ENCODE measurements at places on chromosomes 7 and 10. TPM values are rescaled to one million over a fixed set of nuclear protein-coding genes. Genes with fewer than 3 reads are reported as not detected.

- no peak for DNase-seq
These were observed 126.3 kb downstream of the CACNA2D1 start for GRCh38 chr7:82317257-82317721.

Gene GRM3
- total RNA-seq, result 1.5 TPM

DNA sequence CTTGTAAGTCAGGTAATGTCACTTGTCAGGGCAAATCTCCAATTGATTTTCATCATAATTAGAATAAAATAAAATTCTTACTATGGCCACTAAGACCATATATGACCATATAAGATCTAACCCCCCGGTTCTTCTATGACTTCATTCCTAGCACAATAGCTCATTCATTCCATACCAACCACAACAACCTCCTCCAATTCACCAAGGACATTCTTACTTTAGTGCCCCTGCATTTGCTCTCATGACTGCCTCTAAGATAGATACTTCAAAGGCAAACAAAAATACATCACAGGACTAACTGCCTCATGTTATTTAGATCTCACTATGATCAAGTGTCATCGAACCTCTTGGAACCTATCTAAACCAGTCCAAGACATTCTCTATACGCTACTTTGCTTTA, 90.8 kb downstream of the SNX13 start:
- no peak for DNase-seq

GRCh38 chr10:33966946-33967345, 632.5 kb upstream of the NRP1 start:
- DNase-seq, result no peak

Gene LAMB4
- not detected for total RNA-seq

Gene TMEM196
- 0.42 TPM for total RNA-seq

- DNase-seq, result no peak
These were observed 16.0 kb downstream of the FZD1 start for GRCh38 chr7:91280185-91280584.

Gene HOXA10
- not detected for total RNA-seq

Gene ELFN1
- total RNA-seq, result 4.4 TPM

Gene NPY4R
- not detected for total RNA-seq

DNA sequence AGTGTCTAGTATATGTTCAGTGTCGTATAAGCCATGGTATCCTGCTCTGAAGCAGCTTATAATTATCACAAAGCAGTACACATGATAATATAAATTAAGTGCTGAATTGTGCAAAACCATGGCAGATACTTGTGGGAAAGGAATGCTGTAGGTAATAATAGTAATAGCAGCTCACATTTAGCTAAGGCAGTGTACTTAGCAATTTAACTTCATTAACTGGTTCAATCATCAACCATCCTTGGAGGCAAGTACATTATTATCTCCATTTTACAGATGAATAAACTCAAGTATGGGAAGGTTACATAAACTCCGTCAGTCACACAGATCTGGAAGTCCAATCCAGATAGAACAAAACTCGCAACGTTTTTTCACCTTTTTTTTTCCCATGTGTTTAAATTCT, 21.6 kb upstream of the RNF148 start:
- DNase-seq, result no peak

DNA sequence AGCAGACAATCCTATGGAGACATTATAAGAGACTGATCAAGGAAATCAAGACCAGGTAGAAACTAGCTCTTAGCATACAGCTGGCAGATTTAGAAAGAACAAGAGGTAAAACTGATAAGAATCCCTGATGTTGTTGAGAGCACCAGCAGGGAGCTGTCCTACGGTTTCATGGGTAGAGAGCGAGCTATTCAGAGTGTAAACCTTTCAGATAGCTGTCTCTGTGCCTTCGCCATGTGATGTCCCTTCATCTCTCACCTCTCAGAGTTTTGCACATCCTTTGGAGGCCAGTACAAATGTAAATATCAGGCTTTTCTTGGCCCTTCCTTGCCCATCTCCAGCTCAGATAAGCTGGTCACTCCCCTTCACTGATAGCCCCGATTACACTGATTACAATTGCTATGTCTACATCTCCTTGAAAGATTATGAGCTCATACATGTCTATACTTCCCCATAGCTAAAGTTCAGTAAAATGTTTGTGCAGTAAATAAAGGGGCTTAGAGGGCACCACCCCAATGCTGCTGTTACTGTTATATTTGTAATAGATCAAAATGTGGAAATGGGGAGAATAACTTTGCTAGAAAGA, 21.9 kb downstream of the THSD7A start:
- no peak for DNase-seq

GRCh38 chr10:60032723-60033122, 126.4 kb upstream of the CCDC6 start:
- peak; percentile 25 for DNase-seq

Gene TMEM236
- total RNA-seq, result 0.04 TPM

GRCh38 chr10:5615316-5615715, 51.1 kb downstream of the ASB13 start:
- no peak for DNase-seq

DNA sequence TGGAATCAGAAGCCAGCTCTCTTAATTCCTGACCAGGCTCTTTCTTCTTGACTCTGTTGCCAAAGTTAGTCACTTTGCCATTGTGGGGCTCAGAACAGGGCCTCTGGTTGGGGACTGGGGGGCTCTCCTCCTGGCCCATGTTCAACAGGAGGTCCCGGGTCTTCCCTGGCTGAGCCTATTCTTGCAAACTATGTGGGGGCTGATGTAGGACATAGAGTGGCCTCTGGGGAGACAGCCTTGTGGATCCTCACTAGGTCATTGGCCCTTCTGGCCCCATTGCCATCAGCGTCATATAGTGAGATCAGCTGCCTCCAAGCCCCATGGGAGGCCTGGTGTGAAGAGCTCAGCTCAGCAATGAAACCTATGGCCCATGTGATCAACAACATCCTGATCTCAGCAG, 77.6 kb upstream of the LEP start:
- no peak for DNase-seq

GRCh38 chr10:121167534-121168243, 316.5 kb downstream of the WDR11 start:
- DNase-seq, result no peak

Gene CLIP2
- total RNA-seq, result 48.1 TPM

Gene BLVRA
- total RNA-seq, result 31.9 TPM

- no peak for DNase-seq
These were observed 307.9 kb downstream of the WDR11 start for GRCh38 chr10:121158988-121159579.

DNA sequence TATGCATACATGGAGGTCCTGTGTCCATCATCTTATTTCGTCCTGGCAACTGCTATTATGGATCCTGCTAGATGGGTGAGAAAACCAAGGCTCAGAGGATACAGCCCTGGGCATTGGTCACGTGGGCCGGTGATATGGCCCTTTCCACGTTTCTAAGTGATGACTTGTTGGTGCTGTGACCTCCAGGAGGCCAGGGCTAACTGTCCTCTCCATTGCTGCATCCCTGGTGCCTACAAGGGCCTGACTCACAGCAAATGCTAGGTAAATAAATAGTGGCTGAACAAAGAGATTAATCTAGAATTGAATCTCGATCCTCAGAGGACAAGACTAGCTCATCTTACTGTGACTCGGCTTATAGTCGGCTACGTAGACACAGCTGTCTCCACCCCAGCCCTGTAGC, 78.6 kb downstream of the FAM53B start:
- DNase-seq, result no peak

GRCh38 chr7:47327346-47327697, 254.6 kb downstream of the TNS3 start:
- DNase-seq, result no peak

Gene DPP6
- total RNA-seq, result 0.07 TPM

GRCh38 chr7:118995350-118995749, 770.8 kb downstream of the ANKRD7 start:
- no peak for DNase-seq

Gene SFXN3
- total RNA-seq, result 5.6 TPM

All from WTC11 (cell line).